ENCODE measurements at places on chromosomes 6 and 20. TPM values are rescaled to one million over a fixed set of nuclear protein-coding genes. Genes with fewer than 3 reads are reported as not detected.

SLC35D3 gene
- not detected for total RNA-seq

BPI gene
- total RNA-seq, result not detected

LINC00237 gene
- total RNA-seq, result not detected

GRCh38 chr20:37526839-37527637, 638 bp downstream of the BLCAP start:
- DNase-seq, result no peak

GRCh38 chr6:73969971-73970970, 274.3 kb downstream of the CD109 start:
- no peak for DNase-seq

DNA sequence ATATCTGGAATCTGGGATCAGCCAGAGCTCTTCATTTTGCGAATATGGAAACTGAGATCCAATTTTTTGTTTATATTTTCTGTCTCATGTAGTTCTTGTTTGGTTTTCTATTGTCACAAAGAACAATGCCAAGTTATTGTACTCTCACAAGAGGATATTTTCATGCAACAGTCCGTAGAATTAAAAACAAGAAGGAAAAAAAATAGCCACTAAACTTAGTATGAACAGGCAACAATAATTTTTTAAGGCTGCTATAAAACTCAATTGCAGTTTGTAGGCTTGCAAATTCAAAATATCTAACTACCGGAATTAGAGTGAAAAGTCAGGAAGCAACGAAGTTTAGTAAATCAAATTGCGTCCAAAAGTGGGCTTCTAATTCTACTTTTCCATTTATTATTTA, 1.2 kb downstream of the POPDC3 start:
- no peak for DNase-seq

DNA sequence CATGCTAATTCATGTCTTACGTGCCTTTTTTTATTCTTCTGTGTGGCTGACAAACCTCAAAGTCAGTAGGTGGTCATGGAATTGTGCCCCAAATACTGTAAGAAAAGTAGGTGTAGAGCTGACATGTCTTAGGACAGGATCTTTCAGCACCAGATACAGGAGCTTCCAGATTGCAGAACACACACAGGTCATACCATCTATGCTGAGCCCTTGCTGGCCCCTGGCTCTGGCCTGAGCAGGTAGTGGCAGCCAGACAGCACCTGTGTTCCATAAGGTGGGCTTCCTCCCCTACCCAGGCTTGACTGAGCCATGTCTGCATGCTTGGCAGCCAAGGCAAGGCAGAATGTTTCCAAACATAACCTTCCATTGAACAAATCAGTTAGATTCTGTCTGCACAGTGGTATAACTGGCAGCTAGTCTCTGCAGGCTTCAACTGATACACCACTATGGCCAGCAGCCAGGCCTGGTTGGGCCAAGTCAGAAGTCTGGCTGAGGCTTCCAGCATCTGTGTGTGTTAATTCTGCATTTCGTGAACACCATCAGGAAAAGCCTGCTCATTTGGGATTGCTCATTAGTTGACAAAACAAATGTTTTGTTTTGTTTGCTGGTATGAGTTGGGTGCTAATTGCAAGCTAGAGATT, 366.5 kb downstream of the FOXA2 start:
- DNase-seq, result no peak

GRCh38 chr6:9412951-9413559, 977.7 kb upstream of the SLC35B3 start:
- no peak for DNase-seq

- peak; percentile 79 for DNase-seq
Observed at GRCh38 chr6:27688014-27688586, 215.2 kb upstream of the ZNF184 start.

DNA sequence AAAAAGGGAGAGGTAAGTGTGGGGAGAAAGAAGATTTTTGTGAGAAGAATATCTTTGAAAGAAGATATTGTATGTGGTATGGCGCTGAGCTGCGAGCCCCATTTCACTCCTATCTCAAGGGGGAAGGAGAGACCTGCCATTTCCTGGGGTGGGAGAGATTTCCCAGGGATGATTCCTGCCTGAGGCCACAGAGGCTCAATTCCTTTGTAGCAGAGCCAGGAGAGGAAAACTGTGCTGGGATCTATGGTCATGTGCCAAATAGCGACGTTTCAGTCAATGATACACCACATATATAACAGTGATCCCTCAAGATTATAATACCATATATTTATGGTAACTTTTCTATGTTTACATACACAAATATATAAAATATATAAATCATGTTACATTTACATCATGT, 28.9 kb downstream of the TCF21 start:
- no peak for DNase-seq

GRCh38 chr6:28725890-28726348, 197.9 kb downstream of the TRIM27 start:
- no peak for DNase-seq
